Small intestine (tissue), 16 donors: ENCODE measurements at places on chromosomes 13 and 19. TPM values are rescaled to one million over a fixed set of nuclear protein-coding genes. Genes with fewer than 3 reads are reported as not detected.
A peak's percentile ranks its signal among the peaks of the same experiment; 100 is the strongest.

DNA sequence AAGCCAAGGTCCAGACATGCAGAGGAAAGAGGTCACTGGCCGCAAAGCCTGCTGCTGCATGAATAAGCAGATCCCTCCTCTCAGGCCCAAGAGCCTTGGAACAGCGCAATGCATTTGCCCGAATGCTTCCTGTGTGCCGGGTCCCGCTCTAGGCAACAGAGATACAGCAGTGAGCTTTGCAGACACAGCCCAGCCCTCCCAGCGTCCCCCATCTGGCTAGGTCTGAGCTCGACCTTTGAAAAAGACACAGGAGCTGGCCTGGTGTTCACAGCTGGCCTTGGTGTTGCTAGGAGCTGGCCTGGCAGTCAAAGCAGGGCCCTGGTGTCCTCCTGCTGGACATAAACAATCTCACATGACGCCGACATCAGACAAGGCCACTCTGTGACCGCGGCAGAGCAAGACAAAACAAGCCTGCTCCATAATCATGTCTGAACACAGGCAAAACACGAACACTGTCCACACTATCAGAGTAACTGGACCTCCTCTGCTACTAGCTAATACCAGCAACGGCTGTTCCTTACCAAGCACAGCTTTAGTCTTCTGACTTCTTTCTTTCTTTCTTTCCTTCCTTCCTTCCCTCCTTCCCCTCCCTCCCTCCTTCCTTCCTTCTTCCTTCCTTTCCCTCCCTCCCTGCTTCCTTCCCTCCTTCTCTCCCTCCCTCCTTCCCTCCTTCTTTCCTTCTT, 5.7 kb upstream of the PEX11G start:
- DNase-seq, result peak; percentile 38
- H3K27me3 ChIP-seq, result no peaks in the 10 kb centered on the region
- H3K36me3 ChIP-seq, result no peaks in the 10 kb centered on the region
- no peaks in the 10 kb centered on the region for H3K4me1 ChIP-seq
- peak overlapping the region; percentile 56 for H3K27ac ChIP-seq
- H3K4me3 ChIP-seq, result no peak overlapping the region

The SIAH3 gene
- polyA plus RNA-seq, result not detected

The SKA3 gene
- not detected for polyA plus RNA-seq

- H3K4me1 ChIP-seq, result no peaks in the 10 kb centered on the region
- no peak overlapping the region for H3K4me3 ChIP-seq
- H3K27ac ChIP-seq, result no peak overlapping the region
- no peaks in the 10 kb centered on the region for H3K27me3 ChIP-seq
- no peak for DNase-seq
- no peaks in the 10 kb centered on the region for H3K36me3 ChIP-seq
Measured at GRCh38 chr13:32086366-32086765, 54.8 kb downstream of the FRY start.

The KLHL1 gene
- polyA plus RNA-seq, result 0.06 TPM

GRCh38 chr19:42287827-42288107, 14.2 kb upstream of the PRR19 start:
- no peak overlapping the region for H3K27ac ChIP-seq
- peaks cover 62% of the 10 kb centered on the region for H3K36me3 ChIP-seq
- H3K4me3 ChIP-seq, result no peak overlapping the region
- no peaks in the 10 kb centered on the region for H3K27me3 ChIP-seq
- no peak for DNase-seq

The ZNF563 gene
- 1.6 TPM for polyA plus RNA-seq

DNA sequence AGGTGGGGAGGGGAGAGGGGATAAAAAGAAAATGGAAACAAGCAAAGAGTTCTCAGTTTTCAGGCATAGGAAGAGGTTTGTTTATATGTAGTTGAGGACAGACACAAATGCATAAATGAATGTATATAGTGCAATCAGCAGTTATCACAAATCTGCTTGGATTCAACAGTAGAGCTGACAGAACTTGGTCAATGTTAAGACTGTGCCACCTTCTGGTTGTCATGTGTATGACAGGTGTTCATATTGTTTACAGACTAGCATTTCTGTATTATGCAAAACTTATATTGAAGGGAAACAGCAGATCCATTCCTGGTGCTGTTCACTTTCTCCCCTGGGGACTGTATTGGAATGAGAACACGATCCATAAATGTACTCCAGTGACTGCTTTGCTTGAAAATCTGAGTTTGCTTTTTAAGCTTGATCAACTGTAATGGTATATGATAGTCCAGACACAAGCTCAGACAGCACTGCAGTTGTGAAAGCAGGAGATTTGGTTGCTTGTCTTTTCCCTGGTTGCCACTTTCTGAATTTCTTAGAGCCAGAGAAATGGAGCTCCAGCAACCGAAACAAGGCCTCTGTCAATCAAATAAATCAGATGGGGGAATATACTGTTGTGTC, 319.5 kb upstream of the OBI1 start:
- no peak overlapping the region for H3K27ac ChIP-seq
- no peaks in the 10 kb centered on the region for H3K27me3 ChIP-seq
- H3K36me3 ChIP-seq, result no peaks in the 10 kb centered on the region
- no peaks in the 10 kb centered on the region for H3K4me1 ChIP-seq
- DNase-seq, result peak; percentile 55

- no peaks in the 10 kb centered on the region for H3K27me3 ChIP-seq
- no peaks in the 10 kb centered on the region for H3K4me1 ChIP-seq
- no peaks in the 10 kb centered on the region for H3K36me3 ChIP-seq
- no peak overlapping the region for H3K27ac ChIP-seq
- no peak overlapping the region for H3K4me3 ChIP-seq
Measured at GRCh38 chr13:26487781-26488180, 69.7 kb upstream of the WASF3 start.
